ENCODE measurements at places on chromosomes 11 and 22.

DNA sequence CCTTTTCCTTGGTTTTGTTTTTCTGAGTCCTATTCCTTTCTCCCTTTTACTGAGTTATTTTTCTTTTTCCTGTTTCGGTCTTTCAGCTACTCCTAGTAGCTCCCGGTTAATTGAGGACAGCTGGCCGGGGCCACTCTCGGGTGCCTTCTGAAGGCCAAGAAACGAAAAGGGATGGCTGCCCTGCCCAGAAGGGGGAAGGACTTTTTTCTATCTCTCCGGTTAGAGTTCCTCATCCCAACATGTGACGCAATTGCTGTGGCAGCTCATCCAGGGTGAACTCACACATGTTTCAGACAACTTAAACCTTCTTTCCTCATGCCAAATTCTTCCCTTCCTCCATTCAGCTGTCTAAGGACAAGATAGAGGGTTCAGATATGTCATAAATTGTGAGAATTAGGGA is 83.6 kb downstream of the PIWIL4 start:
- no peak for DNase-seq

DNA sequence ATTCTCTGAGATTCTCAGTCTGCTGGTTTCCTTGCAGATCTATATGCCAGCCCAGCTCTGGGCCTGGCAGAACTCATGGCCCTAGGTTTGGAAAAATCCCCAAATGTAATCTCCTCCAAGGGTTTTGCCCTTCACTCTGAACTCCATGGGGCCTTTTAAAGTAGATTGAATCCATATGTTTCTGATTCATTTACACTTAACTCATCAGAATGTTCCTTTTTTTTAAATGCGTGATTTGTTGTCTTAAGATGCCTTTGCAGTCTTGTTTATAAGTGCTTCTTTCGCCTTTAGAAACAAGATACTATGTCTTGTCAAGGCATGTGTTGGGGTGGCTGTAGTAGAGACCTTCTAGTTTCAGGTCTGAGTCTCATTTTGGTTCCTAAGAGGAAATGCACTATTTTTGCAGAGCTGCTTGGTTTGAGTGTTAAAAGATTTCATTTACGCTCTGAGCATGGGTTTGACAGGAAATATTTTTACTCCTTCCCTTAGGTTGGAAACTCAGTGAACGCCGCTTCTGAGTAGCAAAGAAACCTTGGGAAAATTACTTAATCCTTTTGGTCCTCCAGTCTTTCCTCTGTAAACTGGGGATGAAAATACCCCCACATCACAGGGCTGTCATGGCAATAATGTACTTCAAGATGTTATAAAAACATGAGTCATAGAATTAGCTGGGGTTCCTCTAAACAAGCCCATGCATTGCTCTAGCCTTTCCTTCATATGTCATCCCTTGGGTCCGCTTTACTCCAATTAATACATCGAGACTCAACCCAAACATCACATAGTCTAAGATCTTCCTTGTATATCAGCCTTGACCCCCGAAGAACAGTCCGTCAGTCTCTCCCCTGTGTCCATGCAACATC is 83.5 kb downstream of the SNX19 start:
- DNase-seq: no peak

- DNase-seq: peak; percentile 6
Observed at GRCh38 chr11:33040033-33040861, 875 bp downstream of the TCP11L1 start.

GRCh38 chr11:30992513-30992849 is 377.1 kb downstream of the DCDC1 start:
- DNase-seq: no peak

- DNase-seq: no peak
Observed at GRCh38 chr11:123330071-123330470, 100.0 kb upstream of the GRAMD1B start.

DNA sequence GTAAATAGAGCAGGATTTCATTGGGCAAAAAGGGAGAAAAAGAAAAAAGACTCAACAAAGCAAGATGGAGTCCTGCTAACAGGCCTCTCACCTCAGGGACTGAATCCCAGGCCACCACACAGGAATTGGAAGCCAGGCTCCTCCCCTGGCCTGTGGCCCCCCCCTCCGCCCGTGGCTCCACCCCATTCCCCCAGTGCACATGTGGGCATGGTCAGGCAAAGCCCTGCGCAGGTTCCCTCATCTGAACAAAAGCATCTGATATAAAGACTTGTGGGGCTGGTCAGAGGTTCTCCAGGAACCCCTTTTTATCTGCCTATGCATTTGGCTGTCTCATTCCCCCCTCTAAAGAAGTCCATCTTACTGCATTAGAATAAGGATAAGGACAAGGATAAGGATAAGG is 46.0 kb upstream of the PAK1 start:
- DNase-seq: no peak

DNA sequence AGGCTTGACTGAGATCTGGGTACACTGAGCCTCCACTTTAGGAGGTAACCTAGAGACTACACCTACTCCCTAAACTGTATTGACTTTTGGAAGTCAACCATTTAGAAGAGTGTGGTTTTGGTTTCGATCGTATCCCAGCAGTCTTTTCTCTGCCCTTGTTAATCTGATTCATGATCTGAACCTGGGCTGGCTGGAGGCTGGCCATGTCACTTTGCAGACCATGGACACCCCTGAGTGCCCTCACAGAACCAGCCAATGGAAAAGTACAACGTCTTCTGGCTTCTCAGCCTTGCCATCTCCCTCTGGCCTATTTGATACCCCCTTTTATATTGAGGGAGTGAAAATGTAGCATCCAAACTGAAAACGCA is 10.8 kb downstream of the EHF start:
- DNase-seq: peak; percentile 55

DNA sequence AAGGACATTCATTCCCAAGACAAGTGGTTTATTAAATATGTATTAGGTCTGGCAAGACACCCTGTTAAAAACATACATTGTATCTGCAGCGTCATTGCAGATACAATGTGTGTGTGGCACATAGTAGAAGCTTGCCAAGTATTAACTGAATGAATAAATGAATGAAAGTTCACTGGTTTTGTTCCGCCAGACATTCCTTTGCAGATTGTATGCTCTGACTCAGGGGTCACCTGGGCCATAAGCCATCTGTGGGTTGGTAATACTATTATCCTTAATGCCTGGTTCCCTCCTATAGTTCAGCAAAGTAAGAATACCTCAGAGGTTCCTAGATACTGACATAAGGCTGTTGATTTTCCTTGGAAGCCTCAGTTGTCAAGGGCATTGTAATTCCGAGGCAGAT is 377.3 kb upstream of the CCDC90B start:
- DNase-seq: no peak

- no peak for DNase-seq
Observed at GRCh38 chr11:75273411-75274391, 33.1 kb downstream of the TPBGL start.

- DNase-seq: no peak
Observed at GRCh38 chr22:19194766-19195536, 16.4 kb upstream of the SLC25A1 start.

GRCh38 chr22:42340829-42341383 is 70.5 kb upstream of the TCF20 start:
- peak; percentile 19 for DNase-seq

- DNase-seq: no peak
Observed at GRCh38 chr22:25749420-25750169, 7.6 kb downstream of the MYO18B start.

GRCh38 chr22:39717099-39717498 is 146.5 kb downstream of the CACNA1I start:
- no peak for DNase-seq

- no peak for DNase-seq
Observed at GRCh38 chr11:1501421-1502167, 15.0 kb upstream of the MOB2 start.

DNA sequence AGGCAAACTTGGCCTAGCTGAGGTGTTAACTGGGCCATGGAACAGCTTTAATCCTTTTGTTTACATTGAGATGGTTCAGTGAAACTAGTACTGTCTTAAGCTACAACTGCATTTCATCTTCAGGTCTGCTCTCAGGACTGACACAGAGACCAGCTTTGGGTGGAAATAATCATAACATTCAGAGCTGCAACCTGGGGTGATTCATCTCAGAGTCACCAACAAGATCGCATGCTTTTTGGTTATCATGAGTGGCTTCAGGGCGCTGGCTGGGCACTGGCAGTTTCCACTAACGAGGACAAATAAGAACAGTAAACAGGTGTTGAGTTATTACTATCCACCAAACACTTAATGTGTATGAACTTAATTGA is 60.9 kb upstream of the PAX6 start:
- no peak for DNase-seq

- DNase-seq: no peak
Observed at GRCh38 chr11:9385327-9385899, 961 bp downstream of the IPO7 start.

DNA sequence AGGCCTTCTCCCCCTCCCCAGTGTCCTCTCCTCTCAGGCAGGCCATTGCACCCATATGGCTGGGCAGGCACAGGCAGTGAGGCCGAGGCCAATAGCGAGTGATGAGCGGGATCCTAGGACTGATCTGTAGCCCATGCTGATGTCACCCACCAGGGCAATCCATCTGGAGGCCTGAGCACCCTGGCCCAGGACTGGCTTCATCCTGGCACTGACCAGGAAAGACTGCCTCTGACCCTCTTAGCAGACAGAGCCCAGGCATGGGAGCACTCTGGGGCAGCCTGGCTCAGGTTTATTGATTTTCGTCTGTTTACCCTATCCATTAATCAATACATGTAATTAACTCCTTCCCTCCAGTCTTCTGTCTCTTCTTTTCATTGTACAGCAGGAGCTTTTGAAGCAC is 5.1 kb upstream of the TIRAP start:
- no peak for DNase-seq

DNA sequence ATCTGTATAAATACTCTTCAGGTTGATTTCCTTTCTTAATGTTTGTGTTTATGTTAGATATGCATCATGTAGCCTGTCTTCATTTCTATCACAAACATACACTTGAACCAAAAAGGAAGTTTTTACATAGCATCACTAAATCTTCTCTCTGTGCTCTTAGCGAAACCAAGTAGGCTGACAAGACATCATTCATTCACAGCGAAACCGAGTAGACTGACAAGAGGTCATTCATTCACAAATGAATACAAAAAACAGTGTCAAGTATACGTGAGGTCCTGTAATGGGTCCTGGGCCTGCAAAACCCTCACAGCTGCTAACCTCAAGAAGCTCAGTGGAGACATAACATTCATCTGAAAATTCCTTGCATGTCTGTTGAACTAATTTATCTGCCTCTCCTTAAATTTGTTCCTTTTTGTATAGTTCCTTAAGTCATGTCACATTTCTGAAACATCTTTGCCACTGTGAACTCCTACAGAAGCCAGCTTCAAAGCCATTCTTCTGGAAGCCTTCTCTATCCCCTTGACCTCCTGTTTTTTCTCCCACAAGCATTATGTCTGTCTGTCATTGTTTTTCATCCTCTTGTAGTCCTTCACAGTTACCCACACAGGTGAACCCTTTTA is 9.8 kb upstream of the HBE1 start:
- DNase-seq: no peak

- no peak for DNase-seq
Observed at GRCh38 chr11:16926883-16927626, 87.2 kb downstream of the PLEKHA7 start.

DNA sequence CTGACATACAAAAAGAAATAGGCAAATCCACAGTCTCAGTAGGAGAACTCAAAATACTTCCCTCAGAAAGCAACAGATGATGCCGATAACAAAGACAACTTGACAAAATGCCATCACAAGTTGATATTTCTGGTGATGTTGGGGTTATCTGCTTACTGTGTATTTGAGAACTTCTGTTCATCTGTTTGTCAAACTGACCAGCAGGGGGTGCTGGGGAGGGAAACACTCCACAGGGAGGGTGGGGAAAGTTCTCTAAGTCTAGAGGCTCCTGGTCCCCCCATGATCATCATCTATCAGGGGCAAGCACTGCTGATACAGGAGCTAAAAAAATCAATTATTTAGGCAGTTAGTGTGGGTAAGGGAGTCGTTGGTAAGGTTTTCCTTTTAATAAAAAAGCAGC is 19.2 kb downstream of the GLYATL1 start:
- no peak for DNase-seq

- no peak for DNase-seq
Observed at GRCh38 chr11:68617925-68618809, 66.2 kb upstream of the GAL start.

- DNase-seq: no peak
Observed at GRCh38 chr11:100932474-100933100, 197.0 kb downstream of the PGR start.

DNA sequence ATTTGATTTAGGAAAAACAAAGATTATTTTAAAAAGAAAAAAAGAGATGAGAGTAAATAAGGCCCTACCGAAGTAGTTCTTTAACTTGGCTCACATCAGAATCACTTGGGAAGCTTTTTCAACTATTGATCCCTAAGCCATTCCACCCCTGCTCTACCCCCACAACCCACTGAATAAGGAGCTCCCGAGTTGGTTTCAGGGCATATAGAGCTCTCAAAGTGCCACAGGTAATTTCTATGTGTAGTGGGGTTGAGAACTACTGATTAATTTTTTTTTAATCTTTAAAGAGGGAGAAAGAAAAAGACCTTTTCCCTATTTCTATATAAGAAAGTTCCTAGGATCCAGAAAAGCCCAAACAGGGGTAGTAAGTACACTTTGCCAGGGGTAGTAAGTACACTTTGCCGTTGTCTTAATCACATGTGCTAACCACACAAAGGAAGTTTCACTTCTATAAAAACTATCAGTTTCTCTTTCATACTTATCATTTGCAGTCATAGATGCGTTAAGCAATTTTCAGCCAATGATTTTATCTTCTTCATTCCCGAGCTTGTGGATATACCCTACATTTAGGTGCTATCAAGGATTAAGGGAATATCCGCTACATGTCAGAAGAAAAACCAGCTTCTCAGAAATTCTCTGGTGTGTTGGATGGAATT is 108.4 kb upstream of the ZC3H12C start:
- no peak for DNase-seq

- peak; percentile 30 for DNase-seq
Observed at GRCh38 chr11:63020671-63021291, 5.1 kb upstream of the SLC22A8 start.

DNA sequence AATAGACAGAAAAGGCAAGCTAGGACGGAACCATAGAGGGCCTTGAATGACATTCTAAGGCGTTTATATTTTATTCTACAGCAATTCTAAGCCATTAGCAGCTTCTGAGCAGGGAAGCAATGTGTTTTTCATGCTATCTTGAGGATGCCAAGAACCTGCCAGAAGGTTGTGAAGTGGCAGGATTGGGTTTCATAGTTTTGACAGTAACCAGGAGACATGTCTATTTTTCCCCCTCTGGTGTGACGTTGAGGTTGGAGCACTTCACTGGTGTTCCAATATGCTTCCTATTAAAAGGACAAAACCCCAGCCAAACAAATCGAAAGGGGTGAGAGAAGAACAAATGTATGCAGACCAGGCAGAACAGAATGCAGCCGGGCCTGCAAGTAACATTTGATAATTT is 148.2 kb downstream of the SPATA19 start:
- DNase-seq: no peak

GRCh38 chr22:50529416-50529896 is 356 bp downstream of the TYMP start:
- DNase-seq: no peak

- DNase-seq: no peak
Observed at GRCh38 chr11:48043111-48043990, 63.0 kb downstream of the PTPRJ start.

- no peak for DNase-seq
Observed at GRCh38 chr11:111549869-111550203, 9.3 kb downstream of the LAYN start.

GRCh38 chr11:120675171-120675570 is 163.6 kb downstream of the GRIK4 start:
- DNase-seq: no peak

All from NCI-H774 (cell line).